ENCODE measurements at places on chromosomes 4 and X.

GRCh38 chr4:26763063-26763462, 97.6 kb upstream of the STIM2 start:
- DNase-seq = no peak

DNA sequence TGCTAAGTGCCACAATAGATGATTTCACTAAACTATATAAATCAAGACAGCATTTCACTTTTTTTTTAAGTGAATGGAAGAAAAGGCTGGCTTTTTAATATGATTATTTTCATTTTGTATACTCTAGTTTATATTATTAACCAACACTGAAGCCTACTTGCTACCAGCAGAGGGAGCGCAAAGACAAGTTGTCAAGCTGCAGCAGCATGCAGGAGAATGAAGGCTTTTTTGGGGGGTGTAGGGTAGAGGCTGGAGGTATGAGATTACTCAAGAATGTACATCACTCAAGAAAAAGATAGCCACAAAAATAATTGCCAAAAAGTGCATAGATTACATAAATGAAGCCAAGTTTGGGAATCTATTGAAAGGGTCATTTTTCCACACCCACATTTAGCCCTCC, 519.5 kb downstream of the FGF13 start:
- DNase-seq = no peak

- peak; percentile 55 for DNase-seq
These were observed 15.0 kb upstream of the STS start for GRCh38 chrX:7132335-7133049.

DNA sequence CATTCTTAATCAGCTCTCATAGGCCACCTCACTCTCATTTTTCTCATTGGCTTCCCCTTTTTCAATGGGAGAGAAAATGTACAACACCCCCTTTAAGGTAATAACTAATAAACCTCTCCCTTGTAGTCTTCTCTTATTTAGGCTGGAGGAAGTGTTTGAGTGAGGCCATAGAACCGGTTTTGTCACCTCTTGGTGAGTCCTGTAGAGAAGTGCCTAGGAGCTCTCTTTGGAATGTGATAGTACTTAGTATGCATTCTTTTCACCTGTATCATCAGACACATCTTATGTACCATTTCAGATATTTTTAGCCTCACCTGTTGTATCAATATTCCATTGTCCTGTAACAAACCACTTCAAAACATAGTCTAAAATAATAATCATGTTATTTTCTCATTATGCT, 3.5 kb upstream of the TAB3 start:
- no peak for DNase-seq

DNA sequence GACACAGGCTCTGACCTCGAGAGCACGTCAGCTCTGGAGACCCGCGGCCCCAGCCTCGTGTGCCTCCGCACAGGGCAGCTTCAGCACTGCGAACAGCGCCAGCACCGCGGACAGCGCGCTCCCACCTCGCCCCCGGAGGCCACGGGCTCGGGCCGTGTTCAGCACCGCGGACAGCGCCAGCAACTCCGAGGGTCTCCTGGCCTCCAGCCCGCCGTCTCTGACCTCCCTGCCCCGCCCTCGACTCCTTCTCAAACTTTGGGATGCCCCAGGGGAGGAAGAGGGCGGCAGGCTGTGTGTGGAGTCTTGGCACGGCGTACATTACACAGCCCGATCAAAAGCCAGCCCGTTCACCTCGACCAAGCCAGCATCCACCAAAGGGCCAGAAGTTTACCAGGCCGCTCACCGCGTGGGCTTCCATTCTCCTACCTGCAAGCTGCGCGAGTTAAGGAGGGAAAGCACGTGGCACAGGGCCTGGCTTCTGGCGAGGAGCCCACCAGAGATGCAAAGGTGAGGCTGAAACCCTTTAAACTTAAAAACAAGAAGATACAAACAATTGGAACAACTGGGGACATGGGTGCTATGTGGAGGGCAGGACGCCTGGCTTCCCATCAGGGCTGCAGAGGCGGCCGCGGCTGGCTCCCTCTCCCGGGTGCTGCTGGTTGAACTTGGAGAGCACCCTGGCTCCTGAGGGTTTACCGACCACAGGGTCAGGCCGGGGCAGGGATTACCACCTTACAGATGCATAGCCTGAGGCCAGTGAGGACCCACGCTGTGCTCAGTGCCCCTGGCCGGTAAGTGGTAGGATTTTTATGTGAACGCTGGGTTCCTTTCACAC, 4.5 kb upstream of the NKX1-1 start:
- no peak for DNase-seq

DNA sequence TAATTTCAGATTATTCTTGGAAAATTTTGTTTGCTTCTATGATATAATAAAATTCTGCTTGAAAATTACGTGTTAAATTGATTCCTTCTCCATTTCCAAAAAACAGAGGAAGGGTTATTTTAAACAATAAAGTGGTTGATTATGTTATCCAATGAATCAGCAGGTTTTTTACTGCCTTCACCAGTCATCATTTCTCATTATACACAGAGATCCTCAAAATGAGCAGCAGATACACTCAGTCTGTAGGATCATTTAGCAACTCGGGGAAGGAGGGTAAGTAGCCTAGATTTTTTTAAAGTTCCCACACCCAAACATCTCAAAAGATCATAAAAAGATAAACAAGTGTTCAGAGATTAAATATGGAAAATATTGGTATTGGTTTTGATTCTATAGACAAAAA, 6.8 kb upstream of the TMEM144 start:
- DNase-seq = no peak

GRCh38 chr4:86670756-86671155, 76.6 kb downstream of the PTPN13 start:
- DNase-seq = peak; percentile 33

DNA sequence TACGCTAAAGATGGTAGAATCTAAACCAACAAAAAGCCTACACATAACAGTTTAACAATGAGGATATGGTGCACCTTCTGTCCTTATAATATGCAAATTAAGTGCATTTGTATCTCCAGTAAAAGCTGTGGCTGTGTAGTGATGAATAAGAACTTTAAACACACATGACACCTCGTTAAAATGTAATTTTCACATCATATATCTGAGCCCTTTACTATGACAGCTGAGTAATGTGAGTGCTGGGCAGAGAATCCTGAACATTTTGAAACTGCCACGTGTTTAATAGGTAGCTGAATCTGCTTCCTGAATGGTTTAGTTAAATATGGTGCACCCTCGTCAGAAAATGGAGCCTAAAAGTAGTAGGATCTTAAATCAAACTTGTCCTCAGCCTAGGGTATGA, 540.8 kb downstream of the ADGRL3 start:
- DNase-seq = no peak

DNA sequence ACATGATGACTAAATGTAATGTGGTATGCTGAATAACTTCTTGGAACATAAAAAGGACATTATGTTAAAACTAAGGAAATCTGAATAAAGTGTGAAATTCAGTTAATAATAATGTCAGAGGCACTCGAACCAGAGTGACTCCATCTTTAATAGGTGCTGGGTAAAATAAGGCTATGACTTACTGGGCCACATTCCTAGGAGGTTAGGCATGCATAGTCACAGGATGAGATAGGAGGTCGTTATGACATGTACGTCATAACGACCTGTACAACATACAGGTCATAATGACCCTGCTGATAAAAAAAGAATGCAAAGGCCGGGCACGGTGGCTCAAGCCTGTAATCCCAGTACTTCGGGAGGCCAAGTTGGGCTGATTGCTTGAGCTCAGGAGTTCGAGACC, 28.9 kb upstream of the OPHN1 start:
- DNase-seq = no peak

- DNase-seq = no peak
These were observed 18.2 kb upstream of the RASL11B start for GRCh38 chr4:52843958-52844357.
